GM12864 (cell line): ENCODE measurements at places on chromosomes 3 and 15.

DNA sequence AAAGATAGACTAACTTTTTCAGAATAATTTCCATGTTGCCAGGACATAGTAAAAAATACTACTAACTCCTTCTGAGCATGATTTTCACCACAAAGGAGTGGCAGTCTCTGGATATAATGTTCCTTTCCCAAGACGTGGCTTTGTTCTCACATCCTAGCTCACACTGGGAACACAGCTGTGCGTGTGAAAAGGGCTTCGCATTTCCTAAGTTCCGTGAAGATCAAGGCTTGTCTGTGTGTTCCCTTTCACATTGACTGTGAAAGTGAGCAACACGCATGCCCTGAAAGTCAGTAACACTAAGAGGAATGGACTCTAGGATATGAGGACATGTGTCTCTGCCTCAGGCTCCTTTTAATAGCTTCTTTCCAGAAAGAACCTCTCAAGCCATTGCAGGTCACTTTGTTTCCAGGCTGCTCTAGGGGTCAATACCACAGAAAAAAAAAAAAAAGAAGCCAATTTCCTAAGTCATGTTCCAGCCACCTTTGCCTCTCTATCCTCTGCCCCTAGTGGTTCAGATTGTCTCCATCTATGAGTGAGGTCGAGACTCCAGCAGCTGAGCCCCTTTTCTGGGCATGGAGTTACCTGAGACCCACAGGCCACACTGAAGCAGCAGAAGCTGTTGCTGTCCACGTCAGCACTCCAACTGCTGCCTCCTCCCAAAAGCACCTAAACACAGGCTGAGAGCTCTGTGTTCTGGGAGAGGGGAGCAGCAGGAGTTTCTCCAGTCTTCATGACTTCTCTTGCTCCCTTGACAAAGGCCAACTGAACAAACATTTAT, 355.9 kb downstream of the RSL24D1 start:
- no peak for DNase-seq

DNA sequence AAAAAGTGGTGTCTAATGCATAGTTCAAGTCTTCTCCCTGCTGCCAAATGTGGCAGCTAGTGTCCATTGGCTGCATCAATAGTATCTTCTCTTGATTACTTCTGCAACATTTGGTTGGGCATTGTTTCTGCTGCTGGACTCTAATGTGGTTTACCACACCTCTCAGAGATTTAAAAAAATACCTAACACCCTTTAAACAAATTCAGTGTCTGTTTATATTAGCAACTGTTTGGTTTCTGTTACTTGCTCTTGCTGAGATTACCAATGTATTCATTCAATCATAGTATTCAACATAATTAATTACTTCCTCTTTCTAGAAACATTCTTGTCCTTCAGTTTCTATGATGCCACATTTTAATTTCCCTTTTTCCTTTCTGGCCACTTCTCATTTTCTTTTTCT, 20.3 kb upstream of the NECTIN3 start:
- DNase-seq, result no peak

- no peak for DNase-seq
Observed at GRCh38 chr3:172560026-172560425, 36.8 kb upstream of the TNFSF10 start.

- no peak for DNase-seq
Observed at GRCh38 chr3:8816106-8816505, 46.7 kb upstream of the OXTR start.

DNA sequence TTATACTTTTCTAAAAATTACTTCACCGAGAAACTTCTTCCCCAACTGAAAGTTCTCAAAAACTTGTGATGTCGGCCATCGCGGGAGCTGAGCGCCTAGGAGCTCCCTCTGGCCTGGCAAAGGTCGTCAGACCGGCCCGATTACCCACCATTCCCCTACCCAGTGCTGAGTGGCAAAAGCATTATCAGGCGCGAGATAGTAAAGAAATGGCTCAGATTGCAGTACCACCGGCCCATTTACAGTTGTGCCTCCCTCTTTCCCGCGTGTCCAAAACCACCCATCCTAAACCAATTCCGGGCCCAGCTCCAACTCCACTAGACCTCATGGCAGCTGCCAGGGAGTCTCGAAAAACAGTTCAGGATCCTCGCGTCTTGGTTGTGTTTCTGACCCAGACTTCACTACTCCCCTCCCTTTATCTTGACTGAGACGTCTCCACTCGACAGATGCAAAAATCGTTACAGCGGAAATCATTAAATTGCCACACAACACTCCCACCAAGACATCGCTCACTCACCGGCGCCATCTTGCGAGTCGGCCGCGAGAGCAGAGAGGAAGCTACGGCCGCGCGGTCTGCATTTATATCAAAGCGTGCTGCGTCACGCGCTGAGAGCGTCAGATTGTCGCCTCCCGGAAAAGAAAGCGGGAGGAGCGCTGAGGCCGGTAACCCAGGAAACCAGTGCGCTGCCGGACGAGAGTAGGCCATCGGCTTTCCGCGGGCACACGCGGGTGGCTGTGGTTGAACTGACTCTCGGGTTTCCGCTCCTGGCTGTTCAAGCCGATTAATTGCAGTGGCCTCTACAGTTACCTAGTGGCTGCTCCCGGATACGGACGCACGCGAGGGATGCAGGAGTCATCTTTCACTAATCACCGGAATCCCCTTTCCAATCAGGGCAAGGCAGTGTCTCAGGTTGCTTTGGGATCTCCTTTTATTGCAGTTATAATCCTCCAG, at the start of gene RPL22L1:
RPL22L1 (minus strand) TSS at position 551 of the 949 bp plus-strand sequence; CDS start at position 523, 28 bp downstream.
- DNase-seq, result peak; percentile 92

DNA sequence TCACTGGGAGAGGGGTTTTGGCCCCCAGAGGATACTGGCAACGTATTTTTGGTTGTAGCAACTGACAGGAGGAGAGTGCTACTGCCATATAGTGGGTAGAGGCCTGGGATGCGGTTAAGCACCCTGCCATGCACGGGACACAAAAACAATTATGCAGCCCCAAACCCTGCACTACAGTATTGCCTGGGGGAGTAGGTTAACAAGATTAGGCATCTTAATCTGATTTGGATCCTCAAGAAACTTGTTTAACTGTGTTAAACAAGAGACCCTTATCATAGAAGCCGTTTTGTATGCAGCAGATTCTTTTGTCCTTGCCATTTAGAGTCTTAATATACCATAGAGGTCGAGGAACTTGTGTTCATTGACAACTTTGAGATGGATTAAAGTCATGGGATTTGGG, 3.4 kb downstream of the PHLDB2 start:
- DNase-seq, result no peak

GRCh38 chr3:41331041-41331440, 131.7 kb downstream of the CTNNB1 start:
- no peak for DNase-seq
